ENCODE measurements at places on chromosomes 3 and 15.

GRCh38 chr15:58260205-58260724 lies 122.1 kb downstream of the AQP9 start:
- no peak for DNase-seq

- DNase-seq: no peak
Measured at GRCh38 chr15:58019503-58020376, 45.8 kb downstream of the ALDH1A2 start.

GRCh38 chr3:192570821-192571791 lies 156.2 kb downstream of the FGF12 start:
- peak; percentile 39 for DNase-seq

- DNase-seq: peak; percentile 41
Measured at GRCh38 chr3:11509173-11510000, 134.3 kb downstream of the VGLL4 start.

GRCh38 chr3:24264011-24264410 lies 230.6 kb downstream of the THRB start:
- DNase-seq: no peak

DNA sequence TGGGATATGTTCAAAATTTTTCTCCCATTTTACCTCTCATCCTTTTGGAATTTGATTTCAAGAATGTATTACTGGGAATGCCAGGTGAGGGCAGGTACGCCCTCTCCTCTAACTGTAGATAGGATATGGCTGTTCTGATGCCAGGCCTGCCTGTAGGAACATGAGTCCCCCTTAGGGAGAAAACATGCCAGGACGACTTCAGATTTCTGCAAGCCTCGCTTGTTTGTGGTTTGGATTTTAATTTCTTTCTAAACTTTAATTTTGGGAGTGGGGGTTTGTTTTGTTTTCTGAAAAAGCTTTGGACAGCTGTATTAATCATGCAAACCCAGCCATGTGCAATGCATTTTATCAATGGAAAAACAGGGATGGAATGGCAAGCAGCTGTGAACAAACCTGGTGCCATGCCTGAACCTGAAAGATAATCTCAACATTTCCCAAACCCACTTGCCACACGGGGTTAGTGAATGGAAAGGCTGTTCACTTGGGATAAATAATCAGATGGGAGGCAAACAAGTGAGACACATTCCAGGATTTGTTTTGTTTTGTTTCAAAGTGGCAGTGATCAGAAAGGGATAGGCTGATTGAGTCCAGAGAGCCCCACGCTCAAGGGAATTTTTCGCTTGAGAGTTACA lies 207.6 kb downstream of the GAP43 start:
- DNase-seq: no peak

Data from pons (tissue), 1 donor.